ENCODE measurements at places on chromosomes 3 and 15.

GRCh38 chr15:62612771-62613170 lies 429.8 kb upstream of the TPM1 start:
- no peak for DNase-seq

DNA sequence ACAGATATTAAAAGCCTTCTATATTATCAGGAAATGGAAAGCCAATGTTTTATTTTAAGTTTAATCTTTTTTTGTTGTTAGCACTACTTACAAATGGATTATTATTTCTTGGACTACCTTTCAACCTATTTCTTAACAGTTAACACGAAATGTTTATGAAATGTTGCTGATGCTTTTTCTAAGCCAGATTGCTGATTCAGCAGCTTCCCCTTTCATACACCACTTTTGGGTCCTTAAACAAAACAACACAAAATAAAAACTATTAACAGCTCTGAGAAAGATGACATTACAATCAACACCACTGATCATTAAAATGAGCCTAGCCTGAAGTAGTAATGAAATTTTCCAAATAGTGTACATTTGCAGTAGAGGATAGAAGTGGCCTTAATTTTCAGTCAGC lies 99.2 kb upstream of the VEPH1 start:
- DNase-seq: no peak

DNA sequence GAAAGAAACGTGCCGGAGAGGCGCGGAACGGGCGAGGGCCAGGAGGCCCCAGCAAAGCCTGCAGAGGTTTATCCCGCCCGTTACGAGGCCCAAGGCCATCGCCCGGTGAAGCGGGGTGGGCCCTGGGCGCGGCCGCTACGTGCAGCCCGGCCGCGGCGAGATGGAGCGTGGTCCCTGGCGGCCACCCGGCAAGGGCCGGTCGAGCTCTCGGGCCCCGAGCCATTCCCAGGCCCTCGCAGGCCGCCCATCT lies 1.1 kb downstream of the PKM start:
- DNase-seq: no peak

- DNase-seq: no peak
Observed at GRCh38 chr15:85742186-85742821, 52.4 kb downstream of the KLHL25 start.

DNA sequence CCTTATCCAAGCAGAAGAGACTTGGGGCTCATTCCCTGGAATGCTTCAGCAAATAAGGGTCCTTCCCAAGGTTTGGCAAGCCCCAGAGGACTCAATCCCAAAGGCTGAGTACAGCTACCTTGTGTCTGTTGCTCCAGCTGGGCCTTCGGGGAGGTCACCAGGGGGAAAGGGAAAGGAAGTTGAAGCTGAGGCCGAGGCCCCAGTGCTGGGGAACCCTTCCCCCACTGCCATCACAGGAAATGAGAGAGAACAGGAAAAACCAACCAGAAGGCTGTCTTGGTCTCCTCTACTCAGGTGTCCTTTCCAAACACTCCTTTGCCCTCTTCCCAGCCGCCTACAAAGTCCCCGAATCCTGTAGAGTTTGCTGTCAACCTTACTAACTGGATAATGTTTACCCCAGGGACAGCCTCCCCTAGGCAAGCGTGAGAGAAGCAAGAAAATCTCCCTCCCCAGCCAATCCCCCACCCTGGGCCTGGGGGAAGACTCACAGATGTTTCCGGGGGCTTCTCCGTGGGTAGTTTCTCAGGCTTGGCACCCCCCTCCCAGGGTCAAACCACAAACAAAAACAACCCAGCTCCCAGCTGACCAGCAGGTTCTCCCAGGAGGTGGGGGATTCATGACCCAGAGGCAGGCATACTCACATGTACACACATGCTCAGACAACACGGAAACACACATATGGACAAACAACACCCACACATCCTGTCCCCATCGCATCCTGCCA lies 5.5 kb downstream of the CSRNP1 start:
- no peak for DNase-seq

Data from activated CD8-positive, alpha-beta memory T cell treated with anti-CD3 and anti-CD28 coated beads for 1 hour (primary cell).